Skin of body (tissue), 3 donors: ENCODE measurements at places on chromosomes 6 and 20. TPM values are rescaled to one million over a fixed set of nuclear protein-coding genes. Genes with fewer than 3 reads are reported as not detected.

The SLC17A2 gene
- not detected for total RNA-seq

The KIAA1755 gene
- 1.3 TPM for total RNA-seq

The GPR6 gene
- total RNA-seq: not detected

- no peak for DNase-seq
Observed at GRCh38 chr20:25000268-25000801, 7.8 kb upstream of the APMAP start.

DNA sequence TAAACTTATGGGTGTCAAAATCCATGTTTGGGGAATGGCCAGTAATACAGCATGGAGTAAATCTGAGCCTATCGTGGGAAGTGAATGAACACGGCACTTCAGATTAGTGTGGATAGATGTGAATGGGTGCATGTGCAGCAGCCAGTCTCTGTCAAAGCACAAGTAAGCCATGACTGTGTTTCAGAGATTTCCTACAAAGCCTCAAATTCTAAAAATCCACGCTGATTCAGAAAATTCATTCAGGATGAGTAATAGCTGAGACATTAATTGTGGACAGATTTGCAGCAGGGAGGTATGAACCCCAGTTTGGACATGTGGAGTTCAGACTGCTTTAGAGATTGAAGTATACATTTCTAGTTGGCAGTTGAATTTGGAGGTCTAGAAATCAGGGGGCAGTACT is 115.1 kb downstream of the QKI start:
- peak; percentile 45 for DNase-seq

DNA sequence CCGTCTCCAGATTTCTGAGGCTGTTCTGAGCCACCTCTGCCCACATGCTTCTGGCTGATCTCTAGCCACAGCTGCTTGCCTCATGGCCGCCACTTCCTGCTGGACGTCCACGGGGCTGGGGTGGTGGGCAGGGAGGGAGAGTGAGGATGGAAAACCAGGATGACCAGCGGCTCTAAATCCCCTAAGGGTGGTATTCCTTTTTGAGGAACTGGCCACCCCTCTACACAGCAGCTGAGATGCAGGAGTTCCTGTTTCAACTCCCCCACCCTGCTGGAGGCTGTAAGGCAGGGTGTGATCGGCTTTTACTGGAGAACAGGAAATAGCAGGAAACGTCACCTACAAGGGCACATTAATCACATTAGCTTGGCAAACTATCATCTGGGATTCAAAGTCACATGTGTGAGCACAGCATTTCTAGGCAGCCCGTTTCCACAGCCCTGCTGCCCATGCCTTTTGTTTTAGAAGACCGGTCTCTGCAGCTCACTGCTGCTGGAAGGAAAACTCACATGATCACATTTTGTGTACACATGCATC is 181.6 kb upstream of the ECI2 start:
- DNase-seq: peak; percentile 75

- DNase-seq: no peak
Observed at GRCh38 chr6:132598473-132598872, 8.9 kb upstream of the TAAR5 start.

DNA sequence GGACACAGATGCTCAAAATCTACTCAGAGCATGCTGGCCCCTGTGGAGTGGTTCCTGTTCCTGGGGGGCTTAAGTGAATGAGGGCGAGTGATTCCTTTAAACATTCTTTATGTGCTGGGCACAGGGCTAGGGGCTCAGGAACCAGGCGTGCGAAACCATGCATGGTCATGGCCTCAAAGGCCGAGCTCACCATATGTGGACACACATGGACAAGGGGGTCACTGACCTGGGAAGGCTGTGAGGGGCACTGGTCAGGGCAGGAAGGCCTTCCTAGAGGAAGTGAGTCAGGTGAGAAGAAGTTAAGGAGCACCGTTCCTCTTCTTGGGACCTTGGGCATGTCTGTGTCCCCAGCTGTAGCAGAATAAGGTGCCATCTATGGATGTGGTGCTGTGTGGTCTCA is 74.6 kb upstream of the BHLHE23 start:
- no peak for DNase-seq
